GM19239 (cell line): ENCODE measurements at places on chromosomes 11 and 22.
A peak's percentile ranks its signal among the peaks of the same experiment; 100 is the strongest.

- no peak for DNase-seq
Observed at GRCh38 chr11:270451-271318, 7.5 kb upstream of the NLRP6 start.

DNA sequence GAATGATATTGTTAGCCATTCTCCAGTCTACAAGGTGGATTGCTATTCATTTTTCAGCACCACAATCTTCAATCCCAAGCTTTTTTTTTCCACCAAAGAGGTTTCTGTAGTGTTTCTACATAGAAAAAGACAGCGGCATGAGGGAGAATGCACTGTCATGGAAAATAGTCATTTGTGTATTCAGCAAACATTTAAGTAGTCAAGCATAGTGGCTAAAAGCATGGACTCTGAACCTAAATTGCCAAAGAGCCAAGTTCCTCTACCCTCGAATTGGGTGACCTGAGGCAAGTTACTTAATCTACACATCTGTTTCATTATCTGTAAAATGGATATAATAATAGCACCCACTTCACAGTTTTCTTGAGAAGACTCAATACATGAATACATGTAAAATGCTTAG, 14.2 kb downstream of the GAS2 start:
- no peak for DNase-seq

GRCh38 chr11:79922641-79923040, 481.8 kb upstream of the TENM4 start:
- DNase-seq: no peak

GRCh38 chr11:41284354-41284753, 175.1 kb downstream of the LRRC4C start:
- no peak for DNase-seq

DNA sequence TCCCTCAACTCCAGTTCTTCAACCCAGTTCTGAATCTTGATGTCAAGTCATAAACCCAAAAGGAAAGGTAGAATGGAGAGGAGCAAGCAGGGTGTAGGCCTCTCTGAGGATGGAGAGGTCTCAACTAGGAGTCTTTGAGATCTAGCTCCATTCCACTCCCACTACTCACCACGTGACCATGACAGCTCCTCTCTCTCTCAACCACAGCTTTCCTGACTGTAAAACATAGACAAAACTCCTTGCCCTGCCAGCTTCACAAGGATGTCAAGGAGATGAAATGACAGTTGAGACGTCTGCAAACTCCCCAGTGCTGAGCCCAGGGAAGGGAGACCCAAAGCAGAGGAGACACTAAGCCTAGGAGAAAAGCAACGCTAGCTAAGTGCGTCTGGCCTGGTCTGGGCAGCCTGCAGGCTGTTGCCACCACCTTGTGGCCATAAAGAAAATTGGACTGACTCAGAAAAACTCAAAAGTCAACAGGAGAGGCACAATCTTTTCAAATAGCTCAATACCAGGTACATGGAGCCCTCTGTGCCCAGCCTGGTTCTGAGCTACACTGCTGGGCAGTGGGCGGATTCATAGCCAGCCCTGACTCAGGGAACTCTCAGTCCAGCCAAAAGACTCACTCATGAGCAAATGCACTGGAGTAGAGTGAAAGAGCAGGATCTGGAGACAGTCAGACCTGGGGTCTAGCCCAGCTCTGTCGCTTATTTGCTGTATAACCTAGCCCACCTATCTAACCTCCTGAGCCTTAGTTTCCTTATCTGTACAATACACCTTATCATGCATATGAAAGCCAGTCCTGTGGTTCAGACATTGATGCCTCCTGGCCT, 3.4 kb downstream of the CLPB start:
- peak; percentile 44 for DNase-seq

GRCh38 chr22:24398409-24398808, 29.0 kb upstream of the ADORA2A start:
- DNase-seq: no peak

- DNase-seq: no peak
Observed at GRCh38 chr22:42992886-42993479, 22.0 kb downstream of the PACSIN2 start.

GRCh38 chr11:35090125-35090524, 48.8 kb upstream of the CD44 start:
- DNase-seq: no peak

GRCh38 chr22:48941033-48941902, 886.4 kb downstream of the BRD1 start:
- DNase-seq: no peak

- no peak for DNase-seq
Observed at GRCh38 chr11:85976525-85976924, 92.4 kb downstream of the PICALM start.

DNA sequence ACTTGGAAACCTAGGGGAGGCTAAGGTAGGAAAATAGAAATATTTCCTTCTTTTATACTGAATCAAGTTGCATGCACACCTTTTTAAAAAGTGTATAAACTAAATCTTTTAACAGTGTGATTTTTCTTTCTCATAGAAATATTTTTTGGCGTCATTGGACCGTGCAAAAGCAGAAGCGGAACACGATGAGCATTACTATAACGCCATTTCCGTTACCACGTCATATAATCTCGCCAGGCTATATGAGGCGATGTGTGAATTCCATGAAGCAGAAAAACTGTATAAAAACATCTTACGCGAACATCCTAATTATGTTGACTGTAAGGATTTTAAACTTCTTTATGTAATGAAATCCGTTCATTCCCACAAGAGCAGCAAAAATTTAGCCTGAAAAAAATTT, 13.4 kb downstream of the CTR9 start:
- no peak for DNase-seq

- no peak for DNase-seq
Observed at GRCh38 chr22:19046719-19047609, 75.2 kb downstream of the DGCR2 start.

DNA sequence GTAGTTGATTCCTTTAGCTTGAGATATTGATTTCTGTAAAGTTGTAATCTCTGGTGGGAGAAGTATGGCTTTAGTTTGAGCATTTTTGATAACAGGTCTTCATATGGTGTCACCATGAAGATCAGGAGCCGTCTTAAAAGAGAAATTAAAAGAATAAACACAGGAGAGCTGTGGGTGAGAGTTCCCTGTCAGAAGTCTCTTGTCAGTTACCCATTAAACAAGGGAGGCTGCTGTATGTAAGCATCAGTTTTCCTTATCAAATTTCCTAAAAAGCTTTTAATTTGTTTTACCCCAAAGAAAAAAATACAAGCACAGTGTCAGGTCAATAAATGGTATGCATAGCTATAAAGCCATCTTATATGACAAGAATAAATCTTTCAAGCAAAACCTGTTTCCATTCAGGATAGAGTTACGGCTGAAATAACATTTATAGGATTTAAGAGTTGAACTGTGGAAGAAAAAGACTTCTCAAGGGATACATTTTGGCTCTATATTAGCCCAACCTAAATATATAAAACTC, 767.5 kb downstream of the JRKL start:
- no peak for DNase-seq

- no peak for DNase-seq
Observed at GRCh38 chr22:37279331-37280181, 2.8 kb upstream of the CYTH4 start.

DNA sequence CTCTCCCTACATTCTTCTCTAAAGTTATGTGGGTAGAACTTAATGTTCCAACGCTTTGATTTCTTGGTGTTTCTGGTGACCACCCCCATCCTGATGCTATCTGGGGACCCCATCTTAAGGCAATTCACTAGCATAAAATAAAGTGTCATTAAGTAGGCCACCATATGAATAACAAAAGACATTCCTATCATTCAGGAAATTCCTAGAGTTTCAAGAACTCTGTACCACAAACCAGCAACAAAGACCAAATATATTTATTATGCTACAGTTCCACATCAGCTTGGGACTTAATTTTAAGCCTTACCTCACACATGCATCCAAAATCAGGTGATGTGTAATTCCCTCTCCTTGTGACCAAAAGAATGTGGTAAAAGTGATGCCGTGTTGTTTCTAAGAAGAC, 254.6 kb upstream of the LRRC4C start:
- no peak for DNase-seq

GRCh38 chr11:69304258-69304657, 10.3 kb downstream of the MYEOV start:
- DNase-seq: no peak

- no peak for DNase-seq
Observed at GRCh38 chr22:20406686-20407408, 12.9 kb downstream of the ZNF74 start.

DNA sequence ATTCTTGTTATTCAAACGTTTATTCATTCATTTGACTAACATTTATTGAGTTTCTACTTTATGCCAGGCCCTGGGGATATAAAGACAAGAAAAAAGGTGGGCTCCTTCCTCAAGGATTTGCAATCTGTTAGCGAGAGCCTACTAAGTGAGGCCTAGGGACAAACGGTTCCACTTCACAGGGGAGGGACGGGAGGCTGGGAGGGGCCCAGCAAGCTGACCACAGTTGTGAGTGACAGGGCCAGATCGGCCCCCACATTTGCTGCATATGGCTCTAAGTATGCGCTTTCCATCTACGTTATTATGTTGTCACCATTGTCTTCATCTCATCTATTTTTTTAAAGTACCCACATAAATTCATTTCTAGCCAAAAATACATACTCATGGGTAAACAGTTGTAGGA, 271.1 kb downstream of the BUD13 start:
- no peak for DNase-seq

GRCh38 chr11:2482745-2483144, 37.9 kb downstream of the KCNQ1 start:
- DNase-seq: no peak

DNA sequence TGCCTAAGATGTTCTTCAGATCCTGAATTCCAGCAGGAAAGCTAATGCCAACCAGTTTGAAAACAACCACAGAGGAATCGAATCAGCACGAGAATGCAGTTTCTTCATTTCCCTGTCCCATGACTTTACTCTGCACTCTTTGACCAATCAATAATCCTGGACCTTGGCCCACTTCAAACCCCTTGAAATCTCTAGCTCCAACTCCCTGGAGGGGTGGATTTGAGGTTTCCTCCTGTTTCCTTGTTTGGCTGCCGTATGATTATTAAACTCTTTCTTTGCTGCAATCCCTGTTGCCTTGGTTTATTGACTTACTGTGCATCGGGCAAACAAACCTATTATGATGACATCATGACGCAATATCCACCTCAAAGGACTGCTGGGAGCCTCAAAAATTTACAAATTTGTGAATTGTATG, 109.3 kb downstream of the FBXO7 start:
- no peak for DNase-seq

DNA sequence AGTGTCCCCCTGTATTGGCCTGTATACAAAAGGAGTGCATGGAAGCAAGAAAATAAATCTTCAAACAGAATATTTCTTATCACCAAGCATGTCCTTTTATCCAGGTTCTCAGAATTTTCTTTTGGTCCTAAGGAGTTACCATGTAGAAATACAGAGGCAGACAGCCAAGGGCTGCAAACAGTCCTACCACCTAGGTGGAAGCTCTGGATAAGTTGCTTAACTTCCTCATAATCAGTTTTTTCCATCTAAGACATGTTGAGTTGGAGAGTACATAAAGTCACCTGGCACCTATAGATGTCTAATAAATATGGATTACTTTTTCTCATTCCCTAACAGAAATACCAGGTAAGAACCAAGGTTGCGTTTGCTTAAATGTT, 57.0 kb upstream of the BLID start:
- no peak for DNase-seq

- peak; percentile 17 for DNase-seq
Observed at GRCh38 chr11:100575860-100576717, 111.0 kb upstream of the ARHGAP42 start.

DNA sequence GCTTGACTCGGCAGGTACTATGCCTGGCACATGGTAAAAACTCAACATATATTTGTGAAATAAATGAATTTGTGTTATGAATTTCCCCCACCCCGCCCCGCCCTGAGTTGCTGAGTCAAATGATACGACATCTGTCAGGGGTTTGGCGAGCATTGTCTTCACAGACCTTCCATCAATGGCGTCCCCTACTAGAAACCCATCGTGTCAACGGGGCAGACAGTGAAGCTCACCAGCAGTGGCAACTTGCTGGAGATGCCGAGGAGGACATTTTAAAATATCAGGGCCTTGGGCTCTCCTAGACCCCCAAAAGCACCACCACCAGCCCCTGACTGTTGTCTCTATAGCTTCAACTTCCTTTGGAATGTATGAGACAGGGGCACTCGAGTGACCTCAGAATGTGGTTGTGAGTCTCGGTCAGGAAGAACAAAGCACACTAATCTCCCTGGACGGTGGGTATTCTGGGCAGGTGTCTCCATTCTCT, 761 bp upstream of the NXF1 start:
- DNase-seq: no peak

GRCh38 chr11:71425860-71426259, 22.3 kb downstream of the DHCR7 start:
- DNase-seq: no peak

GRCh38 chr11:93906486-93906885, 56.1 kb upstream of the VSTM5 start:
- DNase-seq: no peak

DNA sequence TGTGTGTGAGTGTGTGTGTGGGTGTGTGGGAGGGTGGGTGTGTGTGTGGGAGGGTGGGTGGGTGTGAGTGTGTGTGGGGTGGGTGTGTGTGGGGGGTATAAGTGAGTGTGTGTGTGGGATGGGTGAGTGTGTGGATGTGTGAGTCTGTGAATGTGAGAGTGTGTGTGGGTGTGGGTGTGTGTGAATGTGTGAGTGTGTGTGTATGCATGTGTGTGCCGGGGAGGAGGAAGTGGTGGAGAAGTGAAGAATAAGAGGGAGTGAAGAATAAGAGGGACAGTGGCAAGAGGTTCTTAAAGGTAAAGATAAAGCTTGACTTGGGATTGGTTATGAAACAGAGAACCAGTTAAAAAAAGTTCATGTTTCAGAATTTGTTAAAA, 54.0 kb downstream of the PRR5L start:
- no peak for DNase-seq

GRCh38 chr11:69250186-69251056, 43.5 kb upstream of the MYEOV start:
- no peak for DNase-seq

- no peak for DNase-seq
Observed at GRCh38 chr11:2805388-2806056, 80.1 kb downstream of the CDKN1C start.
